Skeletal muscle cell (primary cell): ENCODE measurements at places on chromosomes 3 and 15.

DNA sequence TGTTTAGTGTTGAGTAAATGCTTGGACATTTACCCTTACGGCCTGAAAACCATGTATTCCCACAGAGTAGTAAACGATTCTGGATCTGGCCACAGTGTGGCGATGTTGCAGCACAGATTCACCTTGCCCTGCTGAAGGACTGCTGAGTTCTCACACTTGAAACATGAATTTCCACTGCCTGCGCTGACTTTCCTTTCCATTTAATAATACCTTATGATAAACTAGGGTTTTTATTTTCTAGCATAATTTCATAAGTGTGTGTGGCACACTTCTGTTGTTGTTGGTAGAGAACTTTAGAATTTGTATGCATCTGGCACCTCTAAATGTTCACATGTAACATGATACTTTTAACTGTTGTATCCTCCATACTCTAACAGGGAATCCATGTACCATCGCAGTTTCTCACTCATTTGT, 53.9 kb downstream of the C3orf38 start:
- DNase-seq = peak; percentile 24

- no peak for DNase-seq
Observed at GRCh38 chr3:95781598-95781997, 1032.8 kb upstream of the EPHA6 start.

DNA sequence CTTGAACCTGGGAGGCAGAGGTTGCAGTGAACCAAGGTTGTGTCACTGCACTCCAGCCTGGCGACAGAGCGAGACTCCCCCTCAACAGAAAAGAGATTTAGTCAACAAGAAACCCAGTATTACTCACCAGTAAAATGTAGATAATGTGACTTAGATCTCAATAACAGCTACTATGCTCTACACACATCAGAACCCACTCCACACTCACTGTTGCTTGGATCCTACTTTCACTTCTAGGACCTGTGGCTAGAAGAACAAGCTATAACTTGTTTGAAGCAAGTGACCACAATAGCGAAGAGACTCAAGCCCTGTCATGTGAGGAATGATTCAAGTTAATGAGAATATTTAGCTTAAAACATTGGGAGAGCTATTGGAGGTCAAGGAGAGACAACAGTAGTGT, 100.7 kb downstream of the ANXA2 start:
- DNase-seq = no peak

DNA sequence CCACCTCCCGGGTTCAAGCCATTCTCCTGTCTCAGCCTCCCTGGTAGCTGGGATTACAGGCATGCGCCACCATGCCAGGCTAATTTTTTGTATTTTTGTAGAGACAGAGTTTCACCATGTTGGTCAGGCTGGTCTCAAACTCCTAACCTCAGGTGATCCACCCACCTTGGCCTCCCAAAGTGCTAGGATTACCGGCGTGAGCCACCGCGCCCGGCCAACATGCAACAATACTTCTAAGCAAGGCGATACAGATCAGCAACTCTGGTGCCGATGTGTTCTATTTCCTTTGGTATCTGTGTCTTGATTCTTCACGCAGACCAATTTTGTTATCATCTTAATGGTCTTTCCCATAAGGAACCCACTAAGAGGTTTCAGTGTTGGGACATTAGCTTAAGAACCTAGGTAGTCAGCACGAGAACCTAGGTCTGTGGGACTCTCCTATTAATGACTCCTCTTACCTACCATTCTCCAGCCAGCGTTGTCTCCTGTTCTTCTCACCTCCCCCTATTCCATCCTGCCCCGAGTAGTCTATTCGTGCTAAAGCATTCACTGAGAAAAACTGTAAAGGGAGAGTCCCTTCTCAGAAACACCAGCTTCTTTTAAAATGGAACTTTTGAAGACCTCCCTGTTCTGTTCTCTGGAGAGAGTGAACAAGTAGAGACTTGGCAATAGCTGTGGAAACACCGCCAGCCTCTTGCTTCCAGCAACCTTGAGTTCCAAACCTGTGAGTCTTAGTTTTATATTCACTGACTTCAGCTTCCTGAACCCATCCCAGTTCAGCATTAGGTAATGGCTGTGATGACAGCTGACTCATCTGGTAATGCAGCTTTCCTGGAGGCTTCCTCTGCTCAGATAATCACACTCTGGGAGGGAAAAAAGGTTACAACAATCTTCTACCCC, 61.2 kb downstream of the TSC22D2 start:
- peak; percentile 94 for DNase-seq

DNA sequence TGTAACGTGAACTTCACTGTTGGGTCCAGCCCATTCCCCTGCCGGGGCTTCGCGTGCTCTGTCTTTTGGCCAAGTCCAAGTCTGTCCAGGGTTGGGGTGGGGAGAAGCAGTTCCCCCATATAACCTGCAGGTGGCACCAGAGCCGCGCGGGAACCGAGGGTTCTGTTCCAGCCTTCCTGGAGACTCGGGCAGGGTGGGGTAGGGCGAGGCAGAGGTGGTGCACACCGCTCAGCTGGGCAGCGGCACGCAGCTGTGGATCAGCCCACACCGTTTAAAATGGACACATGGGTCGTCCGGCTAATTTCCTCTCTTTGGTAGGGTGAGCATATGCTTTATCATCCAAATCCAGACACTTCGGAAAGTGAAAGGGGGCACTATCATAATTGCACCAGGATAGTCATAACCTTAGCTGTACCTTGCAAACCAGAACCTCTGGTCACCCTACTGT, 118.1 kb downstream of the TBC1D2B start:
- DNase-seq = no peak

GRCh38 chr3:117660941-117661817, 951.6 kb downstream of the TUSC7 start:
- peak; percentile 39 for DNase-seq

- DNase-seq = no peak
Observed at GRCh38 chr3:69695933-69696332, 43.3 kb upstream of the MITF start.

- no peak for DNase-seq
Observed at GRCh38 chr3:28088811-28089526, 152.4 kb upstream of the CMC1 start.

DNA sequence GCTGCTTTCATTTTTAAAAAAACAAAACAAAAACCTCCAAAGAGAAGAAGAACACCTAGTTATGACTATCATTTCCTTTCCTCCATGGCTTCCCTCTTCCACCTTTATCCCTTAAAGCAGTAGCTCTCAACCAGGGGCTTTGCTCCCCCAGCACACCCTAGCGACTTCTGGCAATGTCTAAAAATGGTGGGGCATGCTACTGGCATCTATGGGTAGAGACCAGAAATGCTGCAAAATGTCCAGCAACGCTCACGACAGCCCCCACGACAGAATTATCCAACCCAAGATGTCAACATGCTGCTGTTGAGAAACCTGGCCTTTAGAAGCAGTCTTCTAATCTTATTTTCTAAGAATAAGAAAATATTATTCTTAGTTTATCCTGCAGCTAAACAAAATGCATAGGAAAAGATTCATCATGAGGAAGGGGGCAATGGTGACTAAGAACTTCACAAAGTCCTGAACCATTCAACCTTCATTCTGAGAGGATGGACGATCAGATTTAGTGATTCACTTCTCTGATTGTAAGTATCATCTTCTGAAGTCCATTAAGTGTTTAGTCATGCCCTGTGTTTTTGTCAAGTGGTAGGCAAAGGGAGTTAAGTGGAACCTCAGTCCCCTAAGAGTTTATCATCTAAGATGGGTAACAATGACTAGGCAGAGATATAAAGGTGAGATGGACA, 81.7 kb downstream of the CCNL1 start:
- DNase-seq = no peak

DNA sequence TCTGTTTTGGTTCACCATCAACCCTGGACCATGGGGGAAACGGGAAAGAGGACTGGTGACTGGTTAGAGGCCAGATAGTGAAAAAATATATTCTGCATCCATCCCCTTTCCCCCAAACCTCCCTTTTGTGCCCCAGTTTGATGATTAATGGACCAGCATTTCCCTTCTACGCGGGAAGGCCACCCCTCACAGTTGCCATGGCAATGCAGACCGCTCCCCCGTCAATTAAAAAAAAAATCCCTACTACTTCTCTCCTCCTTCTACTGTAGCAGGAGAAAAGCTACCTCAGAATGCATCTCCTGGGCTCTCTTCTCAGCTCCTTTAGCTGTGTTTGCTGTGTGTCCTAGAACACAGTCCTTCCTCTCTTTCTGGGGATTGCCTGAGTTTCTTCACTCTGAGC, 4.0 kb downstream of the BAHD1 start:
- no peak for DNase-seq

DNA sequence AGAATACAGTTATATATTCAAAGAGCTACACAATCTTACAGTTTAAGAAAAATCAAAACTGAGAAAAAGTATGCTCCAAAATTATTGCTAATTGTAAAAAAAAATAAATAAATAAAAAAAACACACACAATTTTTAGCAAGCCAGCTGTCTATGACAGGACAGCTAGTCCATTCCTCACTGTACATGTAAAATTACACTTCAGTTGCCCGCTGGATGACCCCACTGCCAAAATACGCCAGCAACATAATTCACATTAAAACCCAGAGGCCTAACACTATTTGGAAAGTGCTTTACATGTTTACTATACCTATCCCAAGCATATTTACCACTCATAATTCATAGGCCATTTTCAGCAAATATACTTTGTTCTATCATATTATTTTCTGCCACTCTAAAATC, 5.8 kb downstream of the MYO9A start:
- DNase-seq = no peak

DNA sequence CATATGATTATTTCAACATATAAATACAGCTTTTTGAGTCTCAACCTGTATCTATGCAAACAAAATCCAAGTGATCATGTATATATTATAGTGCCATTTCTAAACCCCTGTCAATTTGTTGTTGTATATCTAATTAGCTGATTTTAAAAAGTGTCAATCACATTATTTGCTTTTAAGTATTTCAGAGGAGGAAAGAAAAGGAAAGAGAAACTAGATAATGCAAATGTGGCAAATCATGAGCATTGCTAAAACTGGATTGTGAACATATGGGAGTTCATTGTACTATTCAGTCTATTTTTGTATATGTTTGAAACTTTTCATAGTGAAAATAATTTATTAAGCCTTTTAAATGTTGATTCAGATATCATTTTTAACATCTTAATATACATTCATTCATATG, 190.7 kb downstream of the ZIC4 start:
- DNase-seq = no peak

GRCh38 chr3:86029590-86029989, 961.4 kb downstream of the VGLL3 start:
- no peak for DNase-seq

DNA sequence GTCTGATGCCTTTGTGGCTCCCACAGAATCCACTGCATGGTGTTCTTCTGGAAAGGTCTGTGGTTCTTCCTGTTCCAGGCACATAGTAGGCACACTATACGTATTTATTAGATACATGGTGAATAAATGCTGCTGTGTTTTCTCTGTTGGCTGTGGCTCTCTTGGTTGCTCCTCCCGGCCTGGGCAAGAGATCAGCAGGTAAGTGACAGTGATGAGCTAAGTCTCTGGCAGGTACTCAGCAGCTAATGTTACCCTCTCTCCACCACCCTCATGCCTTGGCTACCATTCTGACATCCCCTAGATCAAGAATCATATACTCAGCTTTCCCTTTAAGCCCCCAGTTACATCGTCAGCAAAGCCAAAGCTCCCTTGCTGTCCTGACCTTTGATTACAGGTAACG, 8.4 kb downstream of the SV2B start:
- no peak for DNase-seq

DNA sequence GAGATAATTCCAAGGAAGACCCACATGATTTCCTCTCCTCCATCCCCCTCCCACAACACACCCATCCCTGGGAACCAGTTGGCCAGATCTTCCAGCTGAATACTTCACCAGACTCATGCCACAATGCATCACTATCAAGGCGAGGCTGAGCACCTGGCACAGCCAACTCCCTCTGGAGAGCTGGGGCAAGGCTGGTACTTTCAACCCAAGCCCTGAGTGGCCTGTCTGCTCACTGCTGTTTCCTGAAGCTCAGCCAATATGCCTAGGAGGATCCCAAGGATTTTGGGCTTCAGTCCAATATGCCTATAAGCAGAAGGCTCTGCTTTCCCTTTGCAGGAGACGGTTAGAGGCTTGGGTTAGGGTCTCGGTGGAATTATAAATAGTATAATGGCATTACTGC, 90.9 kb upstream of the NEO1 start:
- no peak for DNase-seq

- no peak for DNase-seq
Observed at GRCh38 chr3:111584744-111585143, 10.4 kb downstream of the ZBED2 start.

DNA sequence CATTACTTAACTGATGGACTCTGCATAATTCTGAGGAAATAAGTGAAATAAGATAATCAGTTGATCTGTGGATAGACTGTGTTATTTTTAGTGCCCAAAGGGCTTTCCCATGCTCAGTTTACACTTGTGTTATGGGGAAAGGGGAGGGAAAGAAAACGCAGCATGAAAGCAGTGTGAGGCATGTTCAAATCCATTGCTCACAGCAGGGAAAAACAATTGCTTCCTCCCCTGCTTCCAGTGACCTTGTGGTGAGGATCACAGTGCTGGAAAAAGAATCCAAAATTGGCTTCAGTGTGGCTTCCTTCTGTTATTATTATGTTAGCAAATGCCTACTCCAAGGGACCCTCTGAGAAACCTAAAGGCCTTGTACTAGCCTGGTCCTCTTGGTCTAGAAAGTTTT, 285.1 kb upstream of the CDIN1 start:
- DNase-seq = no peak

DNA sequence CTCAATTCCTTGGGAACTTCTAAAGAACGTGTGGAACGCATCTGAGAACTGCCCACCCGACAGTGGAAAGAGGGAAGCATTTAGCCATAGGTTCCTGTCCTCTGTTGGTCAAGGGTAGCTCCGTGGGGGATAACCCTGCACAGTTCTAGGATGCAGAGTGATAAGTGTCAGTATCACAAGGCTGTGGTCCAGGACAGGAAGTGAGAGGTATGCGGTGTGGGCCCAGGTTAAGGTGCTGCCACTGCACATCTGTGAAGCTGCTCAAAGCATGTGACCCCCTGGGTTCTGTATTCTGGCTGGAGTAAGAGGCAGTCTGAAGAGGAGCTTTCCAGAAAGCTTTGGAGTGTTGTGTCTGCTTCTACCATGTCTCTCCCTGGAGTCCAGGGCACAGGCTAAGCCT, 51.7 kb upstream of the HES1 start:
- no peak for DNase-seq

- no peak for DNase-seq
Observed at GRCh38 chr15:69071260-69071659, 56.8 kb downstream of the NOX5 start.

DNA sequence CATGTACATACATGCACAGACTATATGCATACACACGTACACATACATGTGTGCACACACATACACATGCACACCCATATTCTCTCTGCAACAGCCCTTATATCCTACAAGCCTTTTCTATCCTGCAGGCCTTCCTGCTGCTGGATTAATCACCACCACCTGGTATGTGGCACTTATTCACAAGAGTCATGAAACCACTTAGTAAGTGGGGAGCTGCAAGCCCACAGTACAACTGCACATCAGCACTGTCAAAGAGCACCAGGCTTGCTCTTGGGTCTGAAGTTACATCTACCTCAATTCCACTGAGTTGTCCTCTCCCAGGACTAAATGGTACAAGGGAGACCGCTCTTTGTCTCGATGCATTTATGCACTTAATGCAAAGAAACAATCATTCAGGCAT, 233.2 kb downstream of the KLF13 start:
- DNase-seq = no peak

- DNase-seq = no peak
Observed at GRCh38 chr3:100577382-100578008, 31.9 kb upstream of the ADGRG7 start.
